DND-41 (cell line): ENCODE measurements at places on chromosomes 5 and 9.

- DNase-seq = peak; percentile 69
Observed at GRCh38 chr5:71782393-71782770, 63.3 kb downstream of the CARTPT start.

DNA sequence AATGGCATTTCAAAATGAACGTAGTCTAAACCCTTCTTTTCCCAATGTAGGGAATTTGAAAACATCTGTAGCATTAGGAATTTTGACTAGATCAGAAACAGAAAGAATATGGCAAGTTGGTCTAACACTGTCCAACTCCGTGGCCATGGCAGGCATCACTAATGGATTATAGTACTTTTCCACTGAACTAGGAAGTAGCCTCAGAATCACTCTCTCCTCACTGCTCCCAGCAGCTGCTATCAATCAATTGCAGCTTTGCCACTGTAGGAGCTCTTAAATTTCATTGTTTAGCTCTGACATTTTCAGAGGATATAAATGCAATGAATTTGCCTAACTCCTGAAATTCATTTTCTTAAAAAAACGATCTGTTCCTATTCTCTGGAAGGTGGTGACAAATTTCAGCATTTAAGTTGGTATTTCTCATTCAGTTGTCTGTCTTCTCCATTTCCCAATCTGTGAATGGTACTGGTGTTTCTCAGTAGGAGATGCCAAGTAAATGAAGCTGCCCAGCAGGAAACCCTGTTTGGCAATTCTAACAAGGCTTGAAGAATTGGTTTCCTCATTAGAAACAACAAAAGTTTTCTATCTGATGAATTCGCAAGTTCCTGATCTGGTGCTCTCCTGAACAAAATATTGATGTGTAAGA, 64.7 kb downstream of the TLR4 start:
- DNase-seq = no peak

DNA sequence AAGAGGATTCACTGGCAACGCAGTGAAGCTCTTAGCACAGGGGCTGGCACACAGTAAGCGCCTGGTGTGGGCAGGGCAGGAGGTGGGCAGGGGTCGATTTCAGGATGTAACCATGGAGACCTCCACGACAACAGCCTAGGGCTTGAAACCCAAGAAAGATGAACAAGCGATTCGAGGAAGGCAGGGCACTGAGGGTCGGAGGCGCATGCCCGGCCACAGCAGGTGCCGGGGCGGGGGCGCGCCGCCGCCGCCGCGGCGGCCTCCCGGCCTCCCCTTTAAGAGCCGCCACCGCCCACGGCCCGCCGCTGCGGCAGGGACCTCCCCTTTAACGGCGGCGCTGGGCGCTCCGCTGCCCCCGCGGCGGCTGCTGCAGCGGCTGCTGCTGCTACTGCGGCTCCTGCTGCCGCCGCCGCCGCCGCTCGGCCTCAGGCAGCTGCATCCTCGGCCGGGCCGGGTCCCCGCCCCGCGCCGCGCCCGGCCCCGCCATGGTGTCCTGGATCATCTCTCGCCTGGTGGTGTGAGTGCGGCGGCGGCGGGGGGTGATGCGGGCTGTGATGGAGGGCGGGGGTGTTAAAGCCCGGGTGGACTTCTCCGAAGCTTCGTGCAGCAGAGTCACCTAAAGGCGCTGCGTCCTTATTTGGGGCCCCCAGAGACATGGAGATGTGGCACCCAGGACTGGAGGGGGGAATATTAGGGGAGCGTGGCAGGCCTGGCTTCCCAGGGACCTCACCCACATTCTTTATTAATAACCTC, at the start of gene REEP2:
Gene REEP2 (plus strand): TSS at position 334 of the 753 bp plus-strand sequence. CDS start 152 bp downstream, at position 486.
- peak; percentile 73 for DNase-seq

- no peak for DNase-seq
Observed at GRCh38 chr5:1686016-1686802, 113.4 kb downstream of the MRPL36 start.

GRCh38 chr5:81214848-81215247, 18.3 kb upstream of the CKMT2 start:
- no peak for DNase-seq

DNA sequence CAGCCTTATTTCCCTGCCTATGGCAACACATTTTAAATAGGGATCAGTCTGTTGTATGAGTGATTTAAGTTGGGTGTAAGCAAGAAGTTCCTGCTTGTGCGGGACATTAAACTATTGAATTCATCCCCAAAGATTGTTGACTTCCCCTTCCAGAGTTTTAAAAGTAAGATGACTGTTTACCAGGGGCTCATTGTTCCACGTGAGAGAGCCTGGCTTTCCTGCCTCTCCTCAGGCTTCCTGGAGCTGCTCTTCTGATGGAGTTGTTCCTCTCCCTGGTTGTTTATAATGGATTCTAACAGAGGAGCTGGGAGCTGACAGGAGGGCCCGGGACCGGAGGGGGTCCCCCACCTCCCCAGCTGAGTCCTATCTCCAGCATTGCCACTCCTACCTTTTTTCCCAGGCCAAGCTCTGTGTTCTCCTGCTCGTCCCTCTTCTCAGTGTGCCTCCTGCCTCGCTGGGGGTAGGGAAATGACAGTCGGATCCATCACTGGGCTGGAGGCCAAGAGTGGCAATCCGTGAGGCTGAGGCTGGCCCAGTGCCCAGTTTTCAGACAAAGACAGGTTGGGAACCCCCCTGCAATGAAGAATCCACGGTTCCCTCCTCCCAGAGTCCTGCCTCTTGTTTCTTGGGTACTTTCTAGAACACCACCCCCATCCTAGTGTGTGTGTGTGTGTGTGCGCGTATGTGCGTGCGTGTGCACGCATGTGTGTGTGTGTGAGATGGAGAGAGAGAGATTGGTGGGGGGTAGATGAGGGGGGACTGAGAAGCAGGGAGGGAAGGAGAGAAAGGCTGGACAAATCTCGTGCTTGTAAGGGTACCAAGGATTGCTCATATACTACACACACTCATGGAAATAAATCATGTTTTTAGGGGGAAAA, 123.7 kb upstream of the NFIB start:
- no peak for DNase-seq
